Sciatic nerve (tissue), 2 donors: ENCODE measurements at places on chromosomes 4 and X. TPM values are rescaled to one million over a fixed set of nuclear protein-coding genes. Genes with fewer than 3 reads are reported as not detected.
A peak's percentile ranks its signal among the peaks of the same experiment; 100 is the strongest.

DNA sequence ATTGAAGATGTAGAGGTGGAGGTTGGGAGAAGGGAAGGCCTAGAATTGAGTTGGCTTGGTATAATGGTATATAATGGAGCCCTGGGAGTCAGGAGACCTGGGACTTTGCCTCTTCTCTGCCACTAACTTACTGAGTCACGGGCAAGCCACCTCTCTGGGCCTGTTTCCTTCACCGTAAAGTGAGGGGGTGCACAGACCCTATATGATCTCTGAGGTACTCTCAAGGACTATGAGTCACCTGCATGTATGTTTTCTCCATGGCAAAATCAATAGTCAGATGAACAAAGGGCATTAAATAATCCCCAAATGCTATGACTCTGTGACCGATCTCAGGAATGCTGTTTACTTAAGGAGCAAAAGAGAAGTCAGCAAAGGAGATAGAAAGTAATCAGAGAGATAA is 5.1 kb downstream of the P2RY4 start:
- no peak for DNase-seq

GRCh38 chr4:150577796-150578195 is 4.2 kb upstream of the MAB21L2 start:
- no peak for DNase-seq

DNA sequence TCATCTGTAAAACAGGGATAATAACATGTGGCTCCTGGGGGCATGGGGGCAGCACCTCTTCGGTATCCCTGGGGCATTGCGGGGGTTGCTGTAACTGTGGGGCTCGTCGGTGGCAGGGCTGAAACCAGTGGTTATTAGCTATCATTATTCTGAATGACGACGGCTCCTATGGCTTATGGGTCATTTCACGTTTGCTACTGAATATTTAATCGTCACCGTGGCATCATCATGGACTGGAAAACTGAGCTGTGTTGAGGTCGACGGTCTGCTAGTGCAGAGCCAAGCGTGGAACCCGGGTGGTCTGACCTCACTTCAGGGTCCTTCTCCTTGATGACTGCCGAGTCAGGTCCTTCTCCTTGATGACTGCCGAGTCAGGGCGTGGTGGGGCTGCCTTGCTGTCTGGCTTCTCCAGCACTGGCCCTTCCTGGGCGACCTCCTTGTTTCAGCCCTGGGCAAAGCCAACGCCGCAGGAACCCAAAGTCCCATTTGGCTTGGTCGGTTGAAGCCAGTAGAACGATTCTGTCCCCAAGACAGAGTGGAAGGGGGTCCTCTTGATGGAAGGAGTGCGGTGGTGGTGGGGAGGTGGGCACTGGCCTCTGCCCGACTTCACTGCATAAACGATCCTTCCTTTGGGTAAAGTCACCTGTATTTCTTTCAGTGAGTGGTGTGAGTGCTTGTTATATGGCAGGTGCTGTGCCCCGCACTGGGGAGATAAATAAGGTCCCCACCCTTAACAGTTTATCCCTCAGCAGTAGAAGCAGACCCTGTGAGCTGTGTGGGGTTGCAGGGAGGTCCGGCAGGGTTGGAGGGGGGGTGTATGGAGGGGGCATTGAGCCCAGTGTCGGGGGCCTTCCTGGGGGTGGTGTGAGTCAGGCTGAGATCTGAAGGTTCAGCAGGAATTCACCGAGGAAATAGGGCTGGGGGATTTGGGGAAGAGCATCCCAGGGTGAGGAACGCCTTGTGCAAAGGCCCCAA is 40.8 kb downstream of the PSAPL1 start:
- DNase-seq = peak; percentile 50

- DNase-seq = no peak
Measured at GRCh38 chrX:155966876-155967275, 30.6 kb upstream of the IL9R start.

FGFR3 gene
- 5.4 TPM for total RNA-seq

DNA sequence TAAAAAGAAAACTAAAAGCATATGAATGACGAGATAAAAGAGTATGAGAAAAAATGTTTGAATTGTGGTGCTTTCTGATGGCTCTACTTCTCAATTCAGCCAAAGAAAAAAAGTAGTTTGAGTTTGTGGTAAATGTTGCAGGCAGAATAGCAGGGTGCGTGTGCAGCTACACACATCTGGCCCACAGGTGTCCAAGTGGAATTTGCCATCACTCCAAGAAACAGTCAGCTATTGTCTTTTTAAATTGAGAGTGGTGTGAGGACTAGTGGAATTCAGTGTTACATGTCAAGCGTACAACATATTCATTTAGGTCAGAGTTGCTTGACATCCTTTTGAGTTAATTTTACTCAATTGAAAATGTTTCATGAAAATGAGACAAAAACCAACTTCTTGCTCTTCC is 424.8 kb upstream of the MAD2L1 start:
- no peak for DNase-seq

DNA sequence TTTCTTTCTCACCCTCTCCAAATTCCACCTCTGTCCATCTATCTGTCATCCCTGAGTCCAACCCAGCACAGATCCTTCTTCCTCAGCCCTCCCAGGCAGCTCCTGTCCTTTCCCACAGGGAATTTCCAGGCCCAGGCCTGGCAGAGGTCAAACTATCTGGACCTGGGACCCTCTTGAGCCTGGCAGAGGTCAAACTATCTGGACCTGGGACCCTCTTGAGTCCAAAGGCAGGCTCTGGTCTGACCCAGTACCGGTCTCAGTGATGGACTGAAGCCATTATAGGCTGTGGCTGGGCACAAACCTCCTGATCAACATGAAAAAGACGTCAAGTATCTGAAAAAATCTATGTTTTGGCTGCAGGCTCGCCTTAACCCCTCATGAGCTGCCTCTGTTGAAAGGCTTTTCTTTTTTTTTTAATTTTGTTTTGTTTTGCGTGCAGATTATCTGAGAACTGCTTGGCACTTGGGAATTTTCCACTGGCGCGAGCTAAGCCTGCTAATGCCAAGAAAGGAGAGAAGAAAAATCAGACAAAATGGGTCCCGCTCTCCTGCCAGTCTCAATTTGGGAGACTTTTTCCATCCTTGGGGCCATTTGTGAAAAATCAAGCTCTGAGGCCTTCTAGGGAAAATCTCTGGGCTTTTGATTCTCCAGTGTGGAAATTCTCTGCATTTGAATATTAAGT is 31.2 kb downstream of the MSX1 start:
- no peak for DNase-seq

- DNase-seq = no peak
Measured at GRCh38 chr4:153556435-153556815, 90.3 kb downstream of the TMEM131L start.

DNA sequence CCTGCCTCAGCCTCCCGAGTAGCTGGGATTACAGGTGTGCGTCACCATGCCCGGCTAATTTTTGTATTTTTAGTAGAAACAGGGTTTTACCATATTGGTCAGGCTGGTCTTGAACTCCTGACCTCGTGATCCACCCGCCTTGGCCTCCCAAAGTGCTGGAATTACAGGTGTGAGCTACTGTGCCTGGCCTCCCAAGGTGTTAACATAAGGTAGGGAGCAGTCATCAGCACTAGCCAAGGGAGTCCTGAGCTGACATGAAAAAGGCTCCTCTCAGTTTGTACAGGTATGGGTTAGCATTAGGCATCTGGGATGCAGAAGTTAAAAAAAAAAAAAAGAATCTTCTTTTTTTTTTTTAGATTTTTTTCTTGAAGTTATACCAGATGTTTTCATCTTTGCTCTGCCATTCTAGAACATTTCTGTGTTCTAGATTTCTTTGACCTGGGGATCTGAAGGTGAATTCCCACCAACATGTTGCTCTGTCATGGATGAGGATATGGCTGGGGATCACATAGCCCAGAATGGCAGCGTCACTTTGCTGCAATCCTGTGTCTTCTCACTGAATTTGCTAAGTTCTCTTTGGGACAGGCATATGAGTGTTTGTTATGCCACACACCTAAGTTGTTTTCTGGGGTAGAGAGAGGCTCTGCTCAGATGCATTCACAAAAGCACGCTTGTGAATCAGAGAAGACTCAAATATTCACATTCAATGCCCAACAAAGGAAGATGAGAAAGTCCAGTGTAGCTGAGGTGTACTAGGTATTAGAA is 24.4 kb upstream of the PLA2G12A start:
- no peak for DNase-seq

GRCh38 chrX:38211891-38212635 is 8.6 kb downstream of the SRPX start:
- DNase-seq = no peak

GUCY1A1 gene
- 16.1 TPM for total RNA-seq

DNA sequence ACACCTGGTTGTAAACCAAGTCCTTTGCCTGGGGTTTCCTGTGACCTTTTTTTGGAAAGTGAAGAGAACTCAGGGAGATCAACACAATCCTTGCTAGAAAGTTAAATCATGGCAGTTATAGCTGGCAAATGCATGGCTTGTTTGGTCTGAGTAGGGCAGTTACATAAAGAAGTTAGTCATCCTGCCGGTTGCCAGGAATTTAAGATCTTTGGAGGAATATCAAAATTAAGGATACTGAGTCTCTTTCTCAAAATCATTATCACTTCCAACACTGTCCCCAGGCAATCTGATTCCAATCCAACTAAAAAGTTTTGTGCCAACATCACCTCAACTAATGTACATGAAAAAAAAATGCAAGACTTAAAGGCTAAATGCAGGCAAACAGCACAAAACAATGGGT is 40.3 kb downstream of the C4orf54 start:
- DNase-seq = no peak

- no peak for DNase-seq
Measured at GRCh38 chr4:78166622-78167021, 109.5 kb downstream of the FRAS1 start.

GRCh38 chr4:11512871-11513270 is 84.2 kb upstream of the HS3ST1 start:
- DNase-seq = no peak

SLC9B2 gene
- 19.0 TPM for total RNA-seq

- no peak for DNase-seq
Measured at GRCh38 chrX:38365954-38366353, 13.6 kb downstream of the OTC start.

FOXR2 gene
- total RNA-seq = not detected

- DNase-seq = no peak
Measured at GRCh38 chr4:59094505-59094904, 1984.3 kb upstream of the IGFBP7 start.

DNA sequence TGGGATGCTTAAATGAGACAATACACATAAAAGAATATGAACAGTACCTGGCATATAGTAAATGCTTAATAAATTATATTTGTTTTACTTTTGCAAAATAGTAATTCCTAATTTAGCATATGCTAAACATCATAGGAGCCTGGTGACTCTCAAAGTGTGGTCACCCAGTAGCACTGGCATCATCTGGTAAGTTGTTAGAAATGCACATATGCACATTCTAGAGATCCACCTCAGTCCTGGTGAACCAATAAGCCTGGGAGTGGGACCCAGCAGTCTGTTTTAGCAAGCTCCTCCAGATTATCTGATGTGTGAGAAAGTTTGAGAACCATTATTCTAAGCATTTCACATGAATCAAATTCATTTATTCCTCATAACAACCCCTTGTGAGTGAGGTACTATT is 830.4 kb downstream of the RPA4 start:
- no peak for DNase-seq

- DNase-seq = no peak
Measured at GRCh38 chr4:2049381-2049780, 9.7 kb upstream of the NAT8L start.

DIPK2B gene
- total RNA-seq = 35.4 TPM

DNA sequence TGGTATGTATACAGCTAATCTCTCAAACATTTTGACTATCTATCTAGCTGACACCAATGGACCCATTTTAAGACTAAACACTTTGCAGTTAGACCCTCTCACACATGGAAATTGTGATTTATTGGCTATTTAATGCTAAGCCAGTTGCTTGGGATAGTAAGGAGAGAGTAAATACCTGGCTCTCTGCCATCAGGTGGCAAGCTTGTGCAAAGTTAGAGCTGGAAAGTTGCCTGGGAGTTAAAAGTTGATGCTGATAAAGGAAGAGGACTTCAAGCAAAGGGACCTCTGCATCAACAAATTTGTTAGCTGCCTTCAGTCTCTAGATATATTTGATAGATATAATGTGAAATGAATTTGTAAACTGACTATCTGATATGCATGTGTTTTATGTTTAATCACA is 61.1 kb downstream of the PACRGL start:
- DNase-seq = no peak

DNA sequence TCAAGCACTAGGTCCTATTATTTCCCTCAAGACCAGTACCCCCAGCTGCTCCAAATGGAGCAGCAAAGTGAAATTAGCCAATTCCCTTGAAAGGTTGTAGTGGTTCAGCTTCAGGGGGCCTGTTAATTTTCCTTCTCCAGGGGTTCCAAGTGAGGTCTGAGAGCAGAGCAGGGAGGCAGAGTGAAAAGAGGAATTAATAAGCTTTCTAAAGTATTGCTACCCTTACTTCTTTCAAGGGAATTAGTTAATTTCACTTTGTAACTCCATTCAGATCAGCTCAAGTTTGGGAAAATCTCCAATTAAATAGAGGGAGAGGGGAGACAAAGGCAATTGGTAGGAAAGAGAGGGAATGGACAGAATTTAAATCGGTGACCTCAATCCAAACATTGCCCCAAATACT is 78.7 kb upstream of the SLC7A11 start:
- DNase-seq = no peak

- DNase-seq = no peak
Measured at GRCh38 chr4:177393236-177393635, 49.0 kb downstream of the AGA start.

ACE2 gene
- not detected for total RNA-seq

- no peak for DNase-seq
Measured at GRCh38 chr4:141731481-141731880, 95.1 kb downstream of the IL15 start.

DNA sequence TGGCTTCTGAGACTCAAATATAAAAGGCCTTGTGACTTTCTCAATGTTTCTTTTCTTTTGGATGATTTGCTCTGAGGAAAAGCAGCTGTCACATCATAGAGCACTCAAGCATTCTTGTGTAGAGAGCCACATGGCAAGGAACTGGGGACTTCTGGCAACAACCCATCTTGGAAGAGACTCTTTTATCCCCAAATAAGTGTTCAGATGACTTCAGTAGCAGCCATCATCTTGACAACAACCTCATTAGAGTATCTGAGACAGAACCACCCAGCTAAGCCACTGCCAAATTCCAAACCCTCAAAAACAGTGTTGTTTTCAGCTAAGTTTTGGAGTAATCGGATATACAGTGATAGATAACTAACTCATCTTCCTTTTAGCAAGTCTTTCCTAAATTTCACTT is 1431.7 kb upstream of the IGFBP7 start:
- DNase-seq = no peak

DNA sequence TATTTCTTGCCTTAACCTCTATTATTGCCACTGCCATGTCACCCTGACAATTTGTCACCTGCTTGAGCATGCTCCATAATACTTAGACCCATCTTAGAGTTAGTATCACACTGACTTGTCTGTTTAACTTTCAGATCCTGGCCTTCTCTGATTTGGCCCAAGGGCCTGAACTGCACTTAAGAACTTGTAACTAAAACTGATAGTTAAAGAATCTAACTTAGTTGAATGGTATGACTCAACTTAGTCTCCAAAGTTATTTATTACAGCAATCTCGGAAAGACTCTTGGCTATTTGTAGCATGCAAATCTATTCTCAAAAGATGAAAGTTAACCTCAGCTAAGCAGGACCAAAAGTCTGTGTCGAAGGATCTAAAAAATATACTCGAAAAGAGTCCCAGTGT is 72.3 kb downstream of the IGSF1 start:
- no peak for DNase-seq

TAF1 gene
- total RNA-seq = 57.4 TPM
